ENCODE measurements at places on chromosomes 13 and 19.

DNA sequence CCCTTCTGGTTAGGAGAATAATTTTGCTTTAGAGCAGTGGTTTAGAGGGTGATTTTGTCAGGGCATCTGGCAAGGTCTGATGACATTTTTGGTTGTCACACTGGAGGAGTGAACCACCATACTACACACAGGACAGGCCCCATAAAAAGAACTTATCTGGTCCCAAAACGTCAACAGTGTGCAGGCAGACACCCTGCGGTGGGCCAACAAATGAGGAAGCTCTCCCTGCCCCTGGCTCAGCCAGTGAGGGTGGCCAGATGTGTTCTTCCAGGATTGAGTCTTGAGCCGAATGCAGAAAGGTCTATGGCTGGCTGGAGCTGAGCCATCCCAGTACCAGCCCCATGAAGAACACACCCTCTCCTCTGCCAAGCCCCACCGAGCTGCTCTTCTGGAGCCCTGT is 149.2 kb downstream of the MIPEP start:
- no peak for DNase-seq

GRCh38 chr19:18396471-18397241 is 766 bp downstream of the LRRC25 start:
- no peak for DNase-seq

GRCh38 chr13:91375116-91375729 is 23.2 kb upstream of the GPC5 start:
- DNase-seq = no peak

- no peak for DNase-seq
Observed at GRCh38 chr13:29435125-29435911, 160.2 kb downstream of the SLC7A1 start.

- no peak for DNase-seq
Observed at GRCh38 chr13:48728876-48729275, 75.1 kb downstream of the CYSLTR2 start.

- DNase-seq = no peak
Observed at GRCh38 chr13:24900507-24900906, 136.5 kb downstream of the RNF17 start.

- no peak for DNase-seq
Observed at GRCh38 chr13:58434943-58435342, 803.4 kb downstream of the PCDH17 start.

- no peak for DNase-seq
Observed at GRCh38 chr19:30955112-30956104, 393.8 kb downstream of the TSHZ3 start.

GRCh38 chr13:112056284-112056727 is 10.6 kb upstream of the SOX1 start:
- DNase-seq = no peak

DNA sequence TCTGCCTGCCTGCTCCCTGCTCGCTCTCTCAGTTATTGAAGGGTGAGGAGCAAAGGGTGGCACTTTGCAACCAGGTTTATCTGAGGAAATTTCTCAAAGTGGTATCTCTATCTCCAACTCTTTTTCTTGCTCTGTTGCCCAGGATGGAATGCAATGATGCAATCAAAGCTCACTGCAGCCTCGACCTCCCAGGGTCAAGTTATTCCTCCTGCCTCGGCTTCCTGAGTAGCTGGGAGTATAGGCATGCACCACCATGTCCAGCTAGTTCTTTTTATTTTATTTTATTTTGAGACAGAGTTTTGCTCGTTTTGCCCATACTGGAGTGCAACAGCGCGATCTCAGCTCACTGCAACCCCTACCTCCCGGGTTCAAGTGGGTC is 4.9 kb downstream of the ACTMAP start:
- no peak for DNase-seq

DNA sequence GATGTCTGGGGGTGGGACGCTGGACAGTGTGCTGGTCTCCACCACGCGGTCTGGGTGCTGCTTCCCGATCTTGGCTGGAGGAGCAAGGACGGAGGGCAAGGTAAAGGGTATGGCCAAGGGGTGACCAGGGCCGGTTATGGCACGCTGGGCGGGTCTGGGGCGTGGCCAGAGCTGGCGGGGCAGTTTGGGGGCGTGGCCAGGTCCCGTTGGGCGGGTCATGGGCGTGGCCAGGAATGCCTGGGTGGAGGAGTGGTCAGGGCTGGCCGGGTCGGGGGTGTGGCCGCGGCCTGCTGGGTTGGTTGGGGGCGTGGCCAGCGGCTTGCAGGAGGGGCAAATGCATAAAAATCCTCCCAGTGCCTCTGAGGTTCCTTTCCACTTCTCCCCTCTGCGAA is 19.2 kb downstream of the GPX4 start:
- no peak for DNase-seq

- peak; percentile 21 for DNase-seq
Observed at GRCh38 chr19:7534531-7535046, 928 bp upstream of the PNPLA6 start.

DNA sequence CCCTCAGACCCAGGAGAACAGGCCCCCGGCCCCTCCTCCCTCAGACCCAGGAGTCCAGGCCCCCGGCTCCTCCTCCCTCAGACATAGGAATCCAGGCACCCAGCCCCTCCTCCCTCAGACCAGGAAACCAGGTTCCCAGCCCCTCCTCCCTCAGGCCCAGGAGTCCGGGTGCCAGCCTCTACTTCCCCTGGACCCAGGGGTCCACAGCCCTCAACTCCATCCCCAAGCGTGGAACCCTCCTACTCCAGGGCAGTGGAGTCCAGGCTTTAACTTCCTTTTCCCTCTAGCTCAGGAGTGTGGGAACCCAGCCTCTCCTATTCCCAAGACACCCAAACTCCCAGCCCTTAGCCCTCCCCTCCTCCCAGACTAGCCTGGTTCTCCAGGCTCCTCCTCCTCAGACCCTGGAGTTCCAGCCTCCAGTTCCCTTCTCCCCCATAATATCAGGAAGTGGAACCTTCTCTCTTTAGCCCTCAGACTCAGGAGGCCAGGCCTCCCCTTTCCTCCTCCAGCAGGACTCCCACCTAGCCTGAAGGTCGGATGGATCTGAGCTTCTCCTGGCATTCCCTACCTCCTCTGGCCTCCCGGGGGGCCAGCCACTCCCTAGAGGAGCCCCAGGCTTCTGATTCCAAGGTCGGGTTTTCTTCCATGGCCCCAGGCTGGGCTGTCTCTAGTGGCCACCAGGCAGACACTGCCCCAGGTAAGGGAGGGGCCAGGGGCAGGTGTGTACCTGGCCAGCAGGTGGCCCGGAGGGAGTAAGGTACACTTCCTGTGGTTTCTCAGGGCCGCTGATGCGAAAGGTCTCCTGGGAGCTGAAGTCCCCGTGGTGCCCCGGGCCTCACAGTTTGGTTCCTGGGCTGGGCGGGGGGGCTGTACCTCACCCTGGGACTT is at the start of gene TMC4:
TSS of gene TMC4 (minus strand) at position 690 of the 888 bp plus-strand sequence. CDS start at position 647, 43 bp downstream.
- DNase-seq = no peak

DNA sequence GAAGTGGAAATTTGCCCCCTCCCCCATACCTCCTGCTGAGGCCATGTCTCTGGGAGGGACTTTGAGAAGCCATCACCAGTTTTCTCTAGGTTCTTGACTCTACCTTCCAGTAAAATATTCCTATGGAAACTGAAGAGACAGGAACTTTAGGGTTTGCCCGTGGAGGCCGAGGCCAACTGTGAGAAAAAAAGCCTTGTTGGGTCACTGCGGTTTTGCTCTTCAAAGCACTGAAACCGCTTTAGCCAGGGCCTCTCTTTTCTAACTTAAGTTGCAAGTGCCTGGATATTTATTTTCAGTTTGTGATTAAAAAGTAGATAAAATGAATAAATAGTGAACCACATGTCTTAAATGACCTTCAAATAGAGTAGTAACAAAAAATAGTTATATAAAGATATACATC is 159.7 kb upstream of the TSC22D1 start:
- DNase-seq = no peak

DNA sequence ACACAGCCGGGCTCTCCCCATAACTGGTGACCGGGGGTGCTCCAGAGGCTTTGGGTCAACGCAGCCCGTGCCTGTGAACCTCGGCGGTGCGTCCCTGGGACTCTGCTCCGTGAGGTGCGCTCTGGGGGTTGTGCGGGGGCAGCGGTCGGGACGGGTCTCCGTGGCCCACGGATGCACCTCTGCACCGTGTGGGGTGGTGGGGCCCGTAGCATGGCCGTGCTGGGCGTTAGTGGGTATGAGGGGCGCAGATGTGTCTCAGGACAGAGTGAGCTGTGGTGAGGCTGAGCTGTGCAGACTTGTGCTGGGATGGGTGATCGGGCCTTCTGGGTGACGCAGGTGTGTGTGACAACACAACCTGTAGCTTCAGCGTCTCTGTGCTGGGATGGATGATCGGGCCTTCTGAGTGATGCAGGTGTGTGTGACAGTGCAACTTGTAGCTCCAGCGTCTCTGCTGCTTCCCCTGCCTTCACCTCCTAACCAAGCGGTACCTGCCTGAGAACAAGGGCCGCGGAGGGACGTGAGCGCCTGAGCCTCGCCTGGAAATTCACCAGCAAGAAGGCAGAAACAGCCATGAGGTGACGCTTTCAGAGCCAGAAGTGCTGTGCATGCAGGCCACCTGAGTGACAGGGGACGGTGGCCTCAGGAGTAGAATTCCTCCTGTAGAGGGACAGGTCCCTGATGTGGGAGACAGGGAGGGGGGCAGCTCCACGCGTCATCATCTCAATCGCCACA is 599 bp downstream of the ZNF331 start:
- no peak for DNase-seq

DNA sequence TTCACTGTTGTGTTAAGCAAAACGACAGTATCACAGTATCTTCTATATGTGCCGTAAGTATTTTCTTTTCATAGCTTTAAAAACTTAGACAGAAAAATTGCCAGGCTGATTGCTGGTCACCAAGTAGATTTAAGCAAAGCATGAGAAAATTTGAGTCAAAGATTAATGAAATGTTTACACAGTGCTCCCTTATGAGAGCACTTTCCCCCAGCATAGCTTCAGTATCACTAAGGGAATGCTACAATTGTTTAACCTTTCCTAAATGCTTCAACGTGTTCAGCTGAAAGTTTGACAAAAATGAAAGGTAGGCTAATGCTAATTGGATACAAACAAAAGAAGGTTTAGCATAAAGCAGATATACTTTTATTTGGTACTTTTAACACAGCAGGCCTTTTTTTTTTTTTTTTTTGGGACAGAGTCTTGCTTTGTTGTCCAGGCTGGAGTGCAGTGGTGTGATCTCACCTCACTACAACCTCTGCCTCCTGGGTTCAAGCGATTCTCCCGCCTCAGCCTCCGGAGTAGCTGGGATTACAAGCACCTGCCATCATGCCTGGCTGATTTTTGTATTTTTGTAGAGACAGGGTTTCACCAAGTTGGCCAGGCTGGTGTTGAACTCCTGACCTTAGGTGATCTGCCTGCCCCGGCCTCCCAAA is 23.4 kb downstream of the PCCA start:
- no peak for DNase-seq

GRCh38 chr19:38714354-38714778 is 29.9 kb downstream of the CAPN12 start:
- no peak for DNase-seq

GRCh38 chr13:64758521-64759244 is 2471.5 kb downstream of the PCDH9 start:
- no peak for DNase-seq

- no peak for DNase-seq
Observed at GRCh38 chr19:3919793-3920192, 13.1 kb upstream of the NMRK2 start.

DNA sequence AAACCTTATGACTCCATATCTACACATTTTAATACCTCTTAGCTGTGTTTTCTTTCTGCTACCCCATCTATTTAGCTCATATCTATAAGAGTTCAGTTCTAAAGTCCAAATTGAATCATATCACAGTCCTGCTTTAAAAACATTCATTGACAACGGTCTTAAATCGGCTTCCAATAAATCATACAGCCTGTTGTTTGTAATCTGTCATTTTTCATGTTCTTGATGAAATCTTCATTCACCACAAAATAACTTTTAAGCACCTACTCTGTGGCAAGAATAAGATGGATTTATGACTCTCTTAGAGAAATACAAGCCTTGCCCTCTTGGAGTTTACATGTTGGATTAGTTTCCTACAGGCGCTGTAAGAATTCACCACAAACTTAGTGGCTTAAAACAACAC is 450.9 kb upstream of the GPC6 start:
- no peak for DNase-seq

GRCh38 chr13:93226065-93226622 is 463 bp upstream of the GPC6 start:
- DNase-seq = no peak

DNA sequence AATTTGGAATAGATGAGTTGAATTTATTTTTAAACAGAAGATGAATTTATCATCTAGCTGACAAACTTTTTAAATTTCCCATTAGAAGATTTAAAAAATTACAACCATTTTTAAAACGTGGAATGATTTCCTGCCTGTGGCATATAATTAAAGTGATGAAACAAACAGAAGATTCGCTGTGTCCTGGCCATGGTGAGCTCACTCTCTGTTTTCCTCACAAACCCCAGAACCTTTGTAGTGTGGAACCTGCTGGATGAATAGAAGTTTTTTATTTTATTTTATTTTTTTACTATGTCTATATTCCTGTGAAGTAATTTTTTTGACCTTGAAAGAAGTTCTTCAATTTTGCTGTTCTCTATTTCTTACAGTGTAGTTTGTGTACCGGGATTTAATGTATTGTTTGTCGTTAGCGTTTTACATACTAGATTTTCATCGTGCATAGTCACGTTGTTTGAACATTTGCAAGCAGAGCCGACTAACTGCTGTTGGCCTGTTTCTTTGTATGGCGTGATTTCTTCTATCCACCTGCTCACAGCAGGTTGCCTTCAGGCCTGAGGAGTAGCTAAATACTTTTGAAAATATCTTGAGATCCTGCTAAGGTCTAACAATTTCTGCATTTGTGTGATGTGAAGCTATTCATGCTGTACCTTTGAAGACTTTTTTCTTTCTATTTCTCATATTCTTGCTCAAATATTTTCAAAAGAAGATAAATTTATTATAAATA is 149.2 kb downstream of the GGACT start:
- DNase-seq = no peak

- DNase-seq = peak; percentile 16
Observed at GRCh38 chr19:11578258-11579142, 1.1 kb upstream of the ACP5 start.

- no peak for DNase-seq
Observed at GRCh38 chr19:16449330-16449961, 22.3 kb downstream of the EPS15L1 start.

- no peak for DNase-seq
Observed at GRCh38 chr19:30525383-30525782, 153.2 kb downstream of the ZNF536 start.

- DNase-seq = no peak
Observed at GRCh38 chr13:42041684-42042035, 6.8 kb upstream of the DGKH start.

DNA sequence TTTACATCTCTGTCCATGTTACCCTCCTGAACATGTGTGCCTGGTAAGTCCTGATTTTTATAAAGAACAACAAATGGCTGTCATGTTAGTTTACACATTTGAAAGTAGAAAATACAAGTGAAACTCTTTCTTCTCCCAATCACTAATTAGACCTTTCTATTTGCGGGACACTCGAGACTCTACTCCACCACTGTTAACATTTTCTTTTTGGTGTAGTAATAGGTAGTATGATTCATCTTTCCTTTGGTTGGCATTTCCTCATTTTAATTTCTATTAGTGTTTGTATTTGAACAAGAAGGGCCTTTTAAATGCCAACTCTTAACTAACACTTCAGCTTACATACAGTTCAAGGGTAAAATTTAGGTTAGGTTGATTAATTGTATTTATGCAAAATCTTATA is 371.1 kb downstream of the PCDH9 start:
- no peak for DNase-seq

All from effector CD4-positive, alpha-beta T cell (primary cell).